ENCODE measurements at places on chromosomes 2 and 18.

GRCh38 chr2:28610583-28611201 is 114.8 kb downstream of the PLB1 start:
- DNase-seq, result peak; percentile 96

- DNase-seq, result peak; percentile 49
Measured at GRCh38 chr2:219551441-219552381, 7.9 kb downstream of the TMEM198 start.

GRCh38 chr18:10946058-10946457 is 203.3 kb downstream of the PIEZO2 start:
- no peak for DNase-seq

GRCh38 chr2:71282493-71282892 is 49.1 kb upstream of the ZNF638 start:
- no peak for DNase-seq

DNA sequence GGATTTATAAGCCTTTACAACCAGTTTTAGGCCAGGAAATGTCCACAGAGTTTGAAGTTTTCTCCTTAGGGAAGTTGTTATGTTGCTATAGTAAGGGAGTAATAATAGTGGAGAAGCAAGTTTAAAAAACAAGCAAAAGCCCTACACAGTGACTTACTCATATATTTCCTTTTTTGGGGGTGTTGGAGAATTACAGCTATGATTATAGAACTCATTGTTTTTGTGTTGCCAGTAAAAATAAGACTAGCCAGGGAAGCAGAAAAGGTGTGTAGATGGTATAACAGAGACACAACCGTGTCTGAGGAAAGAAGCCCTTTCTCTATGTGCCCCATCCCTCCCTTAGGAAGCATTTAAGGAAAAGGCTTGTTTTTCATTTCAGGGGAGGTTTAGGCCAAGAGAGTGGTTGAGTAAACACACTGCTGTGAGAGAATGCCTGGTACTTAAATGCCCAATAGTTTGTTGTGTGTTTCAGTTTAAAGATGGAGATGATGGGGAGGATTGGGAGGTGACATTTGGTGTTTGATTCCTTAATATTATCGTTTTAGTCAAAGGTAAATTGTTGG is 2.3 kb downstream of the VAPA start:
- peak; percentile 25 for DNase-seq

- no peak for DNase-seq
Measured at GRCh38 chr2:137964859-137965459, 686 bp downstream of the HNMT start.

DNA sequence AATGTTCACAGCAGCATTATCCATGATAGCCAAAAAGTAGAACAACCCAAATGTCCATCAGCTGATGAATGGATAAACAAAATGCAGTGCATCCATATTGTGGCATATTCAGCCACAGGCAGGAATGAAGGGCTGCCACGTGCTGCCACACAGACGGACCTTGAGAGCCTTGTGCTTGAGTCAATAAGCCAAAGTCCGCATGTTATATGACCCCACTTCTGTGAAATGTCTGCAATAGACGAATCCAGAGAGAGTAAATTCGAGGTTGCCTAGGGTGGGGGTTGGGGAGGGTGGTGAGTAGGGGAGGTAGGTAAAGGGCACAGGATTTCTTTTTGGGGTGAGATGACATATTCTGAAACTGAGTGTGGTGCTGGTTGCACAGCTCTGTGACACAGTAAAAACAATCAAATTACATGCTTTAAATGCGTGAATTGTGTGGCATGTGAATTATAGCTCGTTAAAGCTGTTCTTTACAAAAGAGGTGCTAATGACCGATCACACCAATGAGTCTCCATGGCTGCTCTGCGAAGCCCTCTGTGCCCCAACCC is 38.9 kb upstream of the LDLRAD4 start:
- no peak for DNase-seq

- DNase-seq, result peak; percentile 41
Measured at GRCh38 chr2:133657591-133657990, 89.3 kb upstream of the NCKAP5 start.

DNA sequence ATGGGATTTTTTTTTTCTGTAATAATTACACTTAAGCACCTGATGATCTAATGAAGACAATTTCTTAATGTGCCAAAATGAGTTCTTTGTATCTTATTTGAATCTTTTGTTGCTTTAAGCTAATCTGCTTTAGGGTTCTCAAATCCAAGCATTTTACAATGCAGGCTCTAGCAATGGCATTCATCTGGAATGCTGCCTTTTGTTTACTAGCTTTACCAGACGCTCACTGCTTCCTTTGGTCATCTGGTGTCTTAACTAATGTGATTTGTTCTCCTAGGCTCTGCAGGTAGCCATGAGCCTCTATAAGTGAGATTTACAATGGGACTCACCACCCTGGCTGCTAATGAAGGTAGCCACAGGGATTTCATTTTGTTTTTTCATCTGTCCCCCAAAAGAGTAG is 100.3 kb downstream of the GREB1L start:
- DNase-seq, result no peak

GRCh38 chr2:197710424-197711042 is 5.4 kb downstream of the MARS2 start:
- no peak for DNase-seq

DNA sequence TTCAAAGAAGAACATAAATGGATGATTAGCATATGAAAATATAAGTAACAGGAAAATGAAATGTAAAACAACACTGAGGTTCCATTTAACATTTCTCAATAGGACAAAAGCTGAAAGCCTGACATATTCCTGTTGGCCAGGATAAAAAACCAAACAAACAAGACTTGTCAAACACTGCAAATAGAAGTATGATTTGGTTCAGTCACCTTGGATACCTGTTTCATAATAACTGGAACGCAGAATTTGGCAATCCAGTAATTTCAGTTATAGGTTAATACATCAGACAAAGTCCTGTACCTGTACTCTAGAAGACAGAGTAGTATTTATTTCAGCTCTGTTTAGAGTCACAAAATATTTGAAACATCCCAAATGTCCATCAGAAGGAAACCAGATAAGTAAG is 16.5 kb upstream of the EVA1A start:
- no peak for DNase-seq

- no peak for DNase-seq
Measured at GRCh38 chr2:136422512-136422911, 304.6 kb upstream of the CXCR4 start.

DNA sequence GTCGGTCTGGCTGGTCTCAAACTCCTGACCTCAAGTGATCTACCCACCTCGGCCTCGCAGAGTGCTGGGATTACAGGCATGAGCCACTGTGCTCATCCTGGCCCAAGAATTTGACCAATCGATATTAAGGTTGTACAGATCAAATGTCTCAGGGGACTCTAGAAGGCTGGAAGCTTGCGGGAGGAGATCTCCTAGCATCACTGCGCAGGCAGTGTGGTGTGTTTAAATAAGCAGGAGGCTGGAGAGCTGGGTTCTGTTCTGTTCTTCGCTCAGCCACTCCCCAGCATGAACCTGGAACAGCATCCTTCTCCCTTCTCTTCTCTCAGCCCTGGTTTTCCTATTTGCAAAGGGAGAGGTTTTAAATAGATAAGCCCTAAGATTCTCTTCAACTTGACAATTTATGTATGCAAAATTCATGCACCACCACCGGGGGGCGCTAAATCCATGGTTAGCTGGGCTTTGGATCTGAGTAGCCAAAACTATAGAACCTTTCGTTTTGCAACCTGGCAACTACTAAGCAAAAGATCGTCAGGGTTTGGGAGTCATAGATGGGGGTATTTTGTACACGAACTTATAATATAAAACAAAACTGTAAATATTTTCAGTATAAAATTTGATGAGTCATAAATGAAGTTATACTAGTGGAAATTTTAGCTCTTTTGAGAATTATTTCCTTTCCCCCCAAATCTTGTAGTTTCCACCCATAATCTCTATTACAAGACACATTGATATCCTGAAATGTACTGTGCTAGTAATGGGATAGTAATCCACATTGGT is 60.6 kb downstream of the SLC16A14 start:
- peak; percentile 71 for DNase-seq

GRCh38 chr2:182915369-182916326 is 49.2 kb upstream of the FRZB start:
- DNase-seq, result peak; percentile 95

GRCh38 chr2:24861500-24861899 is 58.5 kb downstream of the ADCY3 start:
- DNase-seq, result no peak

- no peak for DNase-seq
Measured at GRCh38 chr2:72032481-72033041, 115.1 kb downstream of the CYP26B1 start.

- no peak for DNase-seq
Measured at GRCh38 chr2:84771251-84771650, 109.6 kb downstream of the TRABD2A start.

DNA sequence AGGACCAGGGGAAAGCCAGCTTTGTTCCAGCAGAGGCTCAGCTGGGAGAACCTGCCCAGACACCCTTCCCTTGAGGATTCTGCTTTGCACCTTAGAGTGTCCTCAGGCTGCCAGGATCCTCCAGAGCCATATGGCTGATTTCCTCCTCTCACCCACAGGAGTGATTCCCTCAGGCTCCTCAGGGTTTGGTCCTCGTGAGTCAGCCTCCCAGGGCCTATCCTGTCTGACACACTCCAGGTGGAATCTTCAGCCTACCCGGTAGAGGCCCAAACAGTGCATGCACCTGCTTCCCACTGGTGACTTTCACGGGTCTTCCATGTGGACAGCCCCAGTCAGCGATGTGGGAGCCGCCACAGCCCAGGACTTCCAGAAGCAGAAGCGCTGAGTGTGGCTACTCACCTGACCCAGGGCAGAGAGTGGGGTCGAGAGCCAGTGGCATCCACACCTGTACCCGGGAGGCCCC is 73.3 kb downstream of the TFCP2L1 start:
- no peak for DNase-seq

- DNase-seq, result no peak
Measured at GRCh38 chr2:240705204-240705791, 13.6 kb downstream of the AQP12A start.

DNA sequence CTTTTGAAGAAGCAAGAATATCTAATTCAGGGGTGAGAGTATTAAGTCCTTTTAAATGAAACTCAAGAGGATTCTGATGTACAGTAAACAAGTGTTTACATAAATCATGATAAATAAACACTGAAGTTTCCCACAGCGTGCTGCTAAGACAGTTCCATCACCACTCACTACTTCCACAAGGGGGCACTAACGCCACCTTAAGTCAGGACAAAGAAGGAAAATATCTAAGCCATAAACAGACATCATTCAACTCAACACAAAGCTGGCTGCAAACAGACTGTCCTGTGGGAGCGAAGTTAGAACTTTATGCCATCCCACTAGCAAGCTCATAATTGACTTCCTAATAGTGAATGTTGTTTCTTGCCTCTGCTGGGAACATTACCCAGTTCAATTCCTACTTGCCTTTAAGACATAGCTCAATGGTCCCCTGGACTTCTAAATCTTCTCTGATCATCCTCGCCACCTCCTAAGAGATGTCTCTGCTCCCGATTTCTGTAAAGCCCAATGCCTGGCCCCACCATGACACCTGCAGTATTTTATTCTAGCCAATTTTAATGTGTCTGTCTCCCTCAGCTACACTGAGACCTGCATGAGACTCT is 36.5 kb downstream of the MRPL44 start:
- peak; percentile 82 for DNase-seq

DNA sequence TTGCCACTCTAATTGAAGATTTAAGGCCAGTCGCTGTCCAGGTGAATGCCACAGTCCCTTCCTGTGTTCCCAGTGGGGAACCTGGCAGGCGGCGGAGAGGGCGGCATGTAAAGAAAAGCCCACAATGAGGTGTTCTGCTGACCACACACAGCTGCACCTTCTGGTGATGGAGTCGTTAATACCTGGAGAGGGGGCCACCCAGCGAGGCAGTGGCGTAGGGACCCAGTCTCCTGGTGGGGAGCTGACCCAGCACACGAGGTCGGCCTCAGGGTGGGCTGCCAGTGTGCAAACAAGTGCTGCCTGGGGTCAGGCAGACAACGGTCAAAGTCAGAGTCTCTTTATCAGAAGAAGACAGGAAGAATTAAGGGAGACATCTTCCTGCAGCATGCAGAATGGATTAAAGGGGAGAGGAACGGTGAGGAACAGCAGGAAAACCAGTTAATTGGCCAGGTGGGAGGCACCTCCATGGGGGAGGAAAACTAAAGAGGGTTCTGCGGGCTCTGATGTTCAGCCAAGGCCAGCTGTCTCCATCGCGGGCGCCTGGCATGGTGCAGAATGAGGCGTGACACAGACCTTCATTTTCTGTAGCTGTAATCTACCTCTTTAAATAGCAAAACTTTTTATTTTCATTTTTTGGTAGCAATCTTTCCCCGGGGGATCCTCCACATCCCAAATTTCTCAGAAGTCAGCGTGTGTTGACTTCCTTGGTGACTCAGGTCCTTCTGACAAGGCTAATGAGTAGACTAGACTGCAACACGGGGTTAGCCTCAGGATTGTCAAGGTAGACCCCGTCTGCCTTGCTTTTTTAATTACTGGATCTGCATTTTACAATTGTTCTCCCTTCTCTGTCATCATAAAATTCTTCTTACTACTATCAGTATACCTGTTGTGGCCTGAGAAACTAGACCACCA is 78.3 kb downstream of the SMAD7 start:
- DNase-seq, result peak; percentile 45

GRCh38 chr18:48765053-48765452 is 185.7 kb downstream of the SMAD7 start:
- no peak for DNase-seq

- peak; percentile 100 for DNase-seq
Measured at GRCh38 chr2:234632527-234633391, 135.9 kb upstream of the ARL4C start.

GRCh38 chr18:46832849-46833248 is 76.0 kb upstream of the ST8SIA5 start:
- no peak for DNase-seq

DNA sequence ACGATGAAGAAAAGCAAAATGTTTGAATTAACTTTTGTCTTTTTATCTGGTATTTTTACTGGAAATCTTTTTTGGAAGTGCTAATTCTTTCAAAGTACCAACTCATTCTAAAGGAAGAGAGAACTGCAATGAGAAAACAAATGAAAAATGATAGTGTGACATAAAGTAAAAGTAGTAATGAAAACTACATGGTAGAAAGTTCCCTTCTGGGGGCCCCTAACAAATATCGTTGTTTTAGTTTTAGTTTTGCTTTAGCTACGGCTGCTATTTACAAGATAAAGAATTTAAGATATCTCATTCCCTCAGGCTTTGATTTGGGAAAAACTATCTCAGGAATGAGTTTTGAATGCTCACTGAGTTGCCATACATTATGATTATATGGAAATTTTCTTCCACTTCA is 161.4 kb downstream of the XIRP2 start:
- no peak for DNase-seq

DNA sequence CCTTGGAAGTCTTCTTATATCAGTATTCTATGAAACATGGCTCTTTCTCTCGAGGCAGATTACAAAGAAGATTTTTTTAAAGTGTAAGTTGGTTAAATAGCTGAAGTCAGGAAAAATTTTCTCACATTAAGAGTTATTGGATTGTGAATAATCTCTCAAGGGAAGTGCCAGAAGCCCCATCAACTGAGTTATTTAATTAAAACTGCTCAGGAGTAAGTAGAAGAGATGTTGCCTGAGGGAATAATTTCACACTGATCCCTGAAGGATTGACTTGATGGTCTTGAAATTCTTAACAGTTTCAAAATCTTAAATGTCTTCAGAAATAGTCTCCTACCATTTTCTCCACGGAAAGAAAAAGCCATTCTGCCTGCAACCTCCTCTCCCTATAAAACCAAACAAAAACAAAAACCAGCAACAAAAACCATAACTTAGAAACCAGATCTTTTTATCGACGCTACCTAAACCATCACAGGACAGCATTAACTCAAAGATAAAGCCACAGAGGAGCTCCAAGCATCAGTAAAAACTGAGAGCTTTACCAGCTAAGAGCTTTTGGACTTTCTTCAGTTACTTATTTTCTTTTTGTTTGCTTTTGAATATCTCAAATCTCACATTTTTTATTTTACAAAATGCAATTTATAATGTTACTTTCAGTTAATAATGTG is 12.9 kb downstream of the CD226 start:
- DNase-seq, result no peak

GRCh38 chr2:54845094-54845493 is 121.6 kb downstream of the EML6 start:
- DNase-seq, result no peak

All from IMR-90 (cell line).